ENCODE measurements at places on chromosomes 3 and 15.

DNA sequence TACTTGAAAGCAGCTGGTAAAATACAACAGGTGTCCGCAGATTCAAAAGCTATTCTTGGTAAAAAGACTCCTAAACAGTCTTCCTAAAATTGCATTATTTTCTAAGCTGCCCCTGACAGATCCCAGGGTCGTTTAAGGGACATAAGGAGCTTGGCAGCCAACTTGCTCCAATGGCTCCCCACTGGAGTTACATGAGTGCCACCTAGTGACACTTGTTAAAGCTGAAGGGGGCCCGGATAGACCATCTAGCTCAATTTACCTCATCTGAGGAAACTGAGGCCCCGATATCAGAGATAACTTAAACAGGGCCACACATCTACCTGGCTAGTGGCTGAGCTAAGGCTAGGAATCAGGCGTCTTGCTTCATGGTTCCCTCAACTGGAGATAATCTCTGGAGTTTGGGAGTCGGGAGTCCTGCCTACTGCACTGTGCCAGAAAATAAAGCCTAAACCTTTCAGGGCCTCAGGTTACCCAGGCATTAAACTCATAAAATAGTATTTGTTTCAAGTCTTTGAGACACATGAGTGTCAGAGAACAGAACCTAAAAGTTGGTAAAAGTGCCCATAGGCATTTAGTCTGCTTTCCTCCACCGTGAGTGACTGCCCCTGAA lies 6.5 kb upstream of the TBC1D23 start:
- peak; percentile 44 for DNase-seq

DNA sequence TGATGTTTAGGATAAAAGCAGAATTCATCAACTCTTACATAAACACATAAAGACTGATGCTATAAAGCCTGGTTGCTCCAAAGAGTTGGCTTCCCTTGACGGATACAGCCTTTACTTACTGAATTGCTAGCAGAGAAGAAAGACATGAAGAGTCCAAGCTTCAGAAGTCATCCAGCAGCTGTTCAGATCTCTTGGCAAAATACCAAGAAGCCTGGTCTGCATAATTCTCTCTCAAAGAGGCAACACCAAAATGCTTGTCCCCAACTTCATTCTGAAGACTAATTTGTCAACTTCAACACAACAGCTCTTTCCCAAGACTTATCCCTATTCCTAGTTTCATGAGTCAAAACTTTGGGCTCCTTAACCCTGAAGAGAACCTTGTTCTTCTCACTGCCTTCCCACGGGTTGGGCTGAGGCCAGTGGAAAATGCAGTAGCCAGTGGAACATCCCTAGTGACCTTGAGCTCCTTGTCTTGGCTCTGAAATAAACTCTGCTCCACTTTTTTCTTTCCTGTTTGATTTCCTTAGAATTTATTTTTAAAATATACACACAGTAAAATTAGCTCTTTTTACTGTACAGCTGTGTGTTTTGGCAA lies 119.2 kb upstream of the THBS1 start:
- DNase-seq: no peak

GRCh38 chr15:93068581-93069199 lies 20.3 kb downstream of the RGMA start:
- no peak for DNase-seq

- no peak for DNase-seq
Observed at GRCh38 chr3:187211532-187212195, 14.4 kb downstream of the RTP1 start.

DNA sequence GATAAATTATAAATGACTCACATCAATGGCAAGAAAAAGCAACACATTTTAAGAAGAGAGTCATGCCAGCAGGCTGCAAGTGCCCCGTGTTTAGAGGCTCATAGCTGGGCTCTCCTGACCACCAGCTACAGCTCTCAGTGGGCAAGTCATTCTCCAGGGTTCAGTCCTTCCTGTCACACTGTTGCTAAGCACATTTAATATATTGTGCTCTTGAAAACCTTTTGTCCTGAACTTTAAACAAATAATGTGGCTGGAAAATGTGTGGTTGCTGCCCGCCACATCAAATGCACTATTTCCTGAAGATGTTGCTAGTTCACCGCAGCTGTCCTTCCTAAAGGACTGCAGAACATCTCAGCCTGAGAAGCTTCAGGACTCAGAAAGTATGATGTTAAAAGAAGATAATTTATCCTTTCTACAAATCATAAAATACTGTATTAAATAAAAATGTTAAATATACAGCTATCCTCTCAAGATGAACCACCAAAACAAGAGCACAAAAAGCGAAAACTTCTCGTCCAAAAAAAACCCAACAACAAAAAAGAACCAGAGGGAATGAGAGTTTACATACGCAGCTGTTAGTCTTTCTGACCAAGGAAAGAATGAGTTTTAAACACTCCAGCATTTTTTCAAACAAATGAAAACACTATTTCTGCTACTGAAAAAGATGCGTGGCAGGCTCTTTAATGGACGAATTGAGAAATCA lies 951 bp downstream of the TARS3 start:
- DNase-seq: no peak

DNA sequence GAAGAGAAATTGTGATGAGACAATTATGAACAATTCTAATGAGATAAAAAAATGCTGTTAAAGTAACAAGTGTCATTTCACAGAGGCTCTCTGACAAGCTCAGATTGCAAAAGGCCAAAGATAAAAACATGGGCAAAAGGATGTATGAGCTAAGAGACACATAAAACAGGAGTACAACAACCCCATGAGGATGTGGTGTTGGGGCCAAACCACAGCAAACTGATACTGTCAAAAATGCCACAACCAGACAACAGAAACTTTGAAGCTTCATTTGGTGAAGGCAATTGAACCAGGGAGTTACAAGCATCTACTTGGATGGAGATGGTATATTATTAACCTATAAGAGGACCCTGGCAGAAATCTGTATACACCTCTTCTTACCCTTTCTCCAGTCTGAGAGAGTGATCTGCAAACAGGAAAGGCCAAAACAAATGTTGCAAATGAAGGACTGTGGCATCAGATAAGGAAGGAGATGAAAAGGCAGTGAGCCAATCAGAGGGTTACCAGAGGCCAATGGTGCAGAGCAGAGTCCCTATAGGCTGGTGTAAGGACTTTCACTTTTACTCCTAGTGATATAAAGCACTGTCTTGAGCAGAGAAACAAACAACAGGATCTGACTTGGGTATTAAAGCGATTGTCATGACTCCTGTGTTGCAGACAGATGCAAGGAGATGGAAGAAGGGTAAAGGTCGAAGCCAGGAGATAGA lies 659.0 kb downstream of the NTRK3 start:
- DNase-seq: no peak

DNA sequence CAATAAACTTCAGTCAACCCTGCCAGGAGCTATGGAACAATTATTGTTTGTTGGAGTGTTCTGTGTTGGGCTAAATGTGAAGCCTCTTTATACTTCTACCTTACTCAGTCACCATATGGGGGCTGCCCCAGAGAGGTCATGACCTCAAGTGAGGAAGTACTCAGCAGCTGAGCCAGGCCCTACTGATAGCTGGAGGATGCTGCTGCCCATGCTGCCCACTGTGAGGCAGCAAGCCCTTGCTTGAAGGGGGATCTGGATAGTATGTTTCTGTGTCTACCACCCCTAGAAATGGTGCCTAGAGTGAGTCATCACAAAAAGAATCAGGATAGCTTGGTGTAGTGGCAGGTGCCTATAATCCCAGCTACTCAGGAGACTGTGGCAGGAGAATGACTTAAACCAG lies 4.5 kb upstream of the RPL24 start:
- DNase-seq: no peak

DNA sequence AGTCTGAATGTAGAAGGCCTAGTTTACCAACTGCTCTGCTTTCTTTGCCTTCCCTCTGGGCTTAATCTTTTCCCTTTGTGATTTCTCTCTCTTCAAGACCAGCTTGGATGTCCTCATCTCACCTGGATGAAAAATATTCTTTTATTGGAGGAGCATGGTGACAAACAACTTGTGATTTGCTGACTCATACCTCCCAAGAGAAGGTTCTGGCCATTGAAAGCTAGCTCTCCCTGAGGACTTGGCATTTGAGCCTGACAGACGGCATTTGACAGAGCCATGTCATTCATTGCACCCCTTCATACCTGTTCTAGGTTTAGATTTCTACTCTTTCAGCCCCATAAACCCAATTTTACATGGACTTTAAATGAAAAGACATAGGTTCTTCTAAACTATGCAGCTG lies 33.3 kb downstream of the ATG7 start:
- DNase-seq: no peak

DNA sequence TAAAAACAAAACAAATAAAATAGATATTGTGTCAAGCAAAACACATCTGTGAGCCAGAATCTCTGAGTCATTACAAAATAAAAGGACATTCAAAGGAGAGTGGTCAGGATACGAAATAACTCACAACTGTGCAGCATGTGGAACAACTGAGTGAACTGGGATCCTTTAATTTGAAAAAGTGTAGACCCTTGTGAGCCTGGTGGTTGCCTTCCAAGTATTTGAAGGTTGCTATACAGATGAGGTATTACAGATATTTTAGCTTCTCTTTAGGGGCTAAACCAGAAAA lies 26.7 kb downstream of the KCNMB2 start:
- DNase-seq: no peak

DNA sequence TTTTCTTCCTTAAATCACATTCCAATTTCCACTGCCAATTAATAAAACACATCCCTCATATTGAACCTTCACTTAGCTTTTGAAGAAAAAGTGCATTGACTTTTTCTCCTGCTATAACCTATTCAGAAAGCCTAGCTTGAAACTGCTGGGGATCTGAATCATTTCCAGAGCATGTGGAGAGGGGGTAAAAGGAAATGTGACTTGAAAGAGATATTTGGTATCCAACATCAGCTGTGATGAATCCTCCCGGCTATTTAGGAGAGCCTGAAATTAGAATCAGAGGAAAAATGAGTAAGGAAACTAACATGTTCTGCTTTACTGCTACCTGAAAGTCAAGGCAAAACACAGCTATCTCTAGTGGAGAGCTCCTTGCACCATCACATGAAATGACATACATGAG lies 2.6 kb upstream of the GNB5 start:
- no peak for DNase-seq
